ENCODE measurements at places on chromosomes 2 and 18. TPM values are rescaled to one million over a fixed set of nuclear protein-coding genes. Genes with fewer than 3 reads are reported as not detected.

Gene OSR1
- not detected for total RNA-seq

Gene BOLL
- total RNA-seq, result not detected

Gene XIRP2
- total RNA-seq, result not detected

Gene DCC
- not detected for total RNA-seq

Gene PAIP2B
- total RNA-seq, result 1.3 TPM

Gene ACVR1C
- 0.63 TPM for total RNA-seq

- H3K27me3 ChIP-seq, result no peaks in the 10 kb centered on the region
- H3K27ac ChIP-seq, result no peak overlapping the region
- peaks cover 4% of the 10 kb centered on the region for H3K36me3 ChIP-seq
- H3K4me1 ChIP-seq, result peaks cover 12% of the 10 kb centered on the region
- DNase-seq, result no peak
These were observed 68.6 kb upstream of the DNMT3A start for GRCh38 chr2:25410370-25410769.

DNA sequence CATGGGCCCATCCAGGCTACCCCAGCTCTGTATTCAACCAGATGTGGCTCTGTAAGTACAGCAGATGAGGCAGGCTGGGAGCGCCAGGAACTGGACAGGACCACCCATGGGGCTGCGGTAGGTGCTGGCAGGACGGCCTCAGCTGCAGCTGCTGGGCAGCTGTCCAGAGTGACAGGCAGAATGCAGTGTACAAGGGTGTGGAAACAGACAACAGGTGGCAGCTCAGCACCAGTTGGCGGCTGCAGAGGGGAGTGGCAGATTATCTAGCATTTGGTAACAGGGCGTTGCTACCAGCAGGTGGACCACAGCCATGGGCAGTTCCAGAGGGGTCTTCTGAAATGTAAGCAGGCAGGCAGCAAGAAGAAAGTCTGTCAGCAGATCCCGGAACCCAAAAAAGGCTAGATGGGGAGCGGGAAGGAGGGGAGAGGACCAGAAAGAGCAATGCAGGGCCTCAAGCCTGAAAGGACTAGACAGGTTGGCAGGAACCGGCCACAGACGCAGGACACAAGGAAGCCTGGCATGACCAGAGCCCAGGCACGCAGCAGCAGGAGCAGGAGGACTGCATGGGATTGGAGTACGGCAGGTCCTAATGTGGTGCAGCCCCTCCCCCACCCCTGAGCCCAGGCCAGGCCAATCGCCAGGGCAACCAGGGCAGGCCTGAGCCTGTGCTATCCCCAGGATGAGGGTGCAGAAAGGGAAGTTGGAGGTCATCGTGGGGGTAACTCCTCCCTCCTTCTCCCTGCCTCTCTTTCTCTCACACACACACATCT, 24.7 kb downstream of the PKDCC start:
- H3K4me3 ChIP-seq, result no peak overlapping the region
- no peak for DNase-seq
- no peaks in the 10 kb centered on the region for H3K4me1 ChIP-seq
- H3K27ac ChIP-seq, result no peak overlapping the region
- no peaks in the 10 kb centered on the region for H3K36me3 ChIP-seq

- no peaks in the 10 kb centered on the region for H3K27me3 ChIP-seq
- H3K36me3 ChIP-seq, result no peaks in the 10 kb centered on the region
- DNase-seq, result no peak
These were observed 585.0 kb downstream of the NR4A2 start for GRCh38 chr2:155747531-155747930.

- H3K4me3 ChIP-seq, result no peak overlapping the region
- H3K36me3 ChIP-seq, result no peaks in the 10 kb centered on the region
These were observed 3.8 kb upstream of the STEAP3 start for GRCh38 chr2:119219873-119220272.

DNA sequence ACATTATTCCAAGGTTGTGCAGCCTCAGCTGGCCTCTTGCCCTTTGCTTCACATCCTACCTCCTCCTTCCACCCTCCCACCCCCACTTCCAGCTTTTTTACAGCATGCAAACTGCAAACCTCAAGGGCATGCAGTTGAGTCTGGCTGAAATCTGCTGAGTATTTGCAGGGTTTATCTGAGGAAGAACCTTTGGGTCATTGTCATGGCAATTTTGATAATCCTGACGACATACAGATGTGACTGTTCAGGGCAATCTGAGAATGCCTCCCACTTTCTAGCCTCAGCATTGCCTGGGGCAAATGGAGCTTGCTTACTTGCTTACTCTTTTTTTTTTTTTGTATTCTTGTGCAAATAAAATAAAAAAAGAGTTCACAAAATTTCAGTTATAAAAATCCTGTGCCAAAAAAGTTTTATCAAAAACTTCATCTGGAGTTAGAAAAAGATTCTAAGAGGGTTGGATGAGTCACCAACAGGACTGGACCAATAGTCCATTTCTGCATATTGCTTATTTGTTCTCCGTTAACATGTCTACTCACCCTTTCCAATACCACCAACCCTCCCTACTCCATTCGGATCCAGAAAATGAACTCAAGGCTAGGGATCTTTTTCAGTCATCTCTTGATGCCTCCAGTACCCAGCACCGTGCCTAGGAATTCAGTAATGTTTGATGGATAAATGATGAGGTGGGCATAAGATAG, 23.6 kb upstream of the LHCGR start:
- no peaks in the 10 kb centered on the region for H3K4me1 ChIP-seq
- no peaks in the 10 kb centered on the region for H3K36me3 ChIP-seq
- H3K27me3 ChIP-seq, result no peaks in the 10 kb centered on the region
- H3K4me3 ChIP-seq, result no peak overlapping the region

- H3K27ac ChIP-seq, result no peak overlapping the region
- peaks cover 48% of the 10 kb centered on the region for H3K4me1 ChIP-seq
- peaks cover 7% of the 10 kb centered on the region for H3K36me3 ChIP-seq
- no peak overlapping the region for H3K4me3 ChIP-seq
- DNase-seq, result no peak
These were observed 11.2 kb downstream of the MREG start for GRCh38 chr2:216002101-216002678.

DNA sequence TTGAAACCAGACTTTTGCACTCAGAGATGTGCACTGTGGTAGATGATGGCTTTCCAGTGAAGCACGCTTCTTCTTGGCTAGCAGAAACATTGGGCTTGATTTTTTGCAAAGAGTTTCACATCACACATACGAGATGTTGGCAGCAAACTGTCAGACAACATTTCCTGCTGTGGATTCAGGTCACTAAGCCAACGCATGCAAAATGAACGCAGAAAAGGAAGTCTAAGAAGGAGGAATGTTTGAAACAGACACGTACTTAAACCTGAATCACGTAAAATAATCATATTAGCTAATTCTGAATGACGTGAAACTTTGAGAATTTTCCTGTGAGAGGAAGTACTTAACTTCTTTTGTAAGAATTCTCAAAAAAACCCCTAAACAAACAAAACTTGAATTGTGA, 88.1 kb downstream of the EPB41L3 start:
- H3K4me3 ChIP-seq, result no peak overlapping the region
- H3K36me3 ChIP-seq, result no peaks in the 10 kb centered on the region
- no peak overlapping the region for H3K27ac ChIP-seq
- H3K27me3 ChIP-seq, result no peaks in the 10 kb centered on the region
- DNase-seq, result no peak
